ENCODE measurements at places on chromosomes 2 and 18. TPM values are rescaled to one million over a fixed set of nuclear protein-coding genes. Genes with fewer than 3 reads are reported as not detected.

DNA sequence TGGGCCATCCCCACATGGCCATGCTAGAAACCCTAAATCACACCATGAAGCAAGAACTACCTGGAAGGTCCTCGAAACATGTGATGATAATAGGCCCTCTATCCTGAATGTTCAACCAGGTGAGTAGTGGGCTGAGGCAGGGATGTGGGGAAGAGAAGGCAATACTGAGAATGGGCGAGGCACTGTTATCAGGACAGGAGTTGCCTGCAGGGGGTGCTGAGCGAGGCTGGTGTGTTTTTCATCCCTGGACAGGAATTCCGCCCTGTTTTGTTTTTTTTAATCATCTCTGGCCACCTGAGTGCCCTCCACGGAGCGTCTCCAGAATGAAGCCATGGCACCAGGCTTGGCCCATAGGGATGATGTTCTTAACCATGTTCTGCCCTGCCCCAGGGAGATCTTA lies 103.0 kb upstream of the SOX11 start:
- no peak for DNase-seq

DNA sequence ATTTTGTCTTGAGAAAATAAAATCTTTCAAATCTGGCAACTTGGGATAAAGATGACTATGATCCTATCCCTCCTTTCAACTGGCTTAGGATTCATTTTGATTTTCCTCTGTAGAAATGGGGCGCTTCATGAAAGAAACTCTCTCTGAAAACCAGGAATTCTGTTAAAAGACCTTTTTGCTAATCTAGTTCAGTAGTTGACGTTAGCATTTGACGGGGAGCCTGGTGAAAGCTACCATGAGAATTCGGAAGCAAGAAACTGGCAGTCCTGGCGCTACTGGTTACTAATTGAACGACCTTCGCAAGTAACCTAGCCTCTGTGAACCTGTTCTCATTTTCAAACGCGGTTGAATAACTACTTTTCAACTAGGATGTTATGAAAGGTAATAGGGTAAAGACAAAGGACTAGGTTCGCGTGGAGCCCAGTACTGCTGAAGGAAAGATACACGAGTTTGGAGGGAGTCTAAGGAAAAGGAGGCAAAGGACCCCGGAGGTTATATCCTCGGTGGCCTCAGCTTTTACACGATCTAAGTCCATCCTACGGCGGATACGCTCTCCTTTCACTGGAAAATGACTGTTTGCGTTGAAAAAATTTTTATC lies 604 bp upstream of the STK11IP start:
- no peak for DNase-seq

GRCh38 chr2:23235292-23235691 lies 149.7 kb upstream of the KLHL29 start:
- no peak for DNase-seq

Gene ARMC9
- 39.8 TPM for total RNA-seq

Measured in Caki2 (cell line).